Amygdala (tissue), 56 donors: ENCODE measurements at places on chromosomes 2 and 18.

DNA sequence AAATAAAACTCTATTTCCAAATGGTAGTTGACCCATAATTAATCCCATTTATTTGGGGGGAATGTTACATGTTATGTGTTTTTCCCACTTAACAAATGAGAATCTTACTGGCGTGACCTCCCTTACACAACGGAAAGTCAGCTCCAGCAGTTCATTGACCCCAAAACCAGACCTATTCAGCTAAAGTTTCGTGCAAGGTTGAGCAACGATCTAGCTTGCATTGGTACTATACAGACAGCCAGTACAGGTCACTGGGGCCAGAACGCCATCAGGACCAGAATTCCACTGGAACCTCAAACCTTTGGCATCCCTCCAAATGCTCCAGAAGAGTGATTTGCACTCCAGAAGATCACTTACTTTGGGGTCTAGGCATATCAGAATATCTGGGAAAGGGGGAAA lies 6.8 kb upstream of the CTAGE1 start:
- no peak for DNase-seq

- no peak for DNase-seq
Measured at GRCh38 chr2:75614162-75614651, 32.4 kb upstream of the MRPL19 start.

GRCh38 chr18:13425357-13426091 lies 207.0 kb downstream of the LDLRAD4 start:
- DNase-seq = no peak

- DNase-seq = no peak
Measured at GRCh38 chr18:35029103-35029502, 12.1 kb upstream of the MAPRE2 start.

GRCh38 chr18:6750411-6750810 lies 20.9 kb downstream of the ARHGAP28 start:
- DNase-seq = no peak

GRCh38 chr2:122390406-122390805 lies 635.0 kb downstream of the TSN start:
- DNase-seq = no peak

DNA sequence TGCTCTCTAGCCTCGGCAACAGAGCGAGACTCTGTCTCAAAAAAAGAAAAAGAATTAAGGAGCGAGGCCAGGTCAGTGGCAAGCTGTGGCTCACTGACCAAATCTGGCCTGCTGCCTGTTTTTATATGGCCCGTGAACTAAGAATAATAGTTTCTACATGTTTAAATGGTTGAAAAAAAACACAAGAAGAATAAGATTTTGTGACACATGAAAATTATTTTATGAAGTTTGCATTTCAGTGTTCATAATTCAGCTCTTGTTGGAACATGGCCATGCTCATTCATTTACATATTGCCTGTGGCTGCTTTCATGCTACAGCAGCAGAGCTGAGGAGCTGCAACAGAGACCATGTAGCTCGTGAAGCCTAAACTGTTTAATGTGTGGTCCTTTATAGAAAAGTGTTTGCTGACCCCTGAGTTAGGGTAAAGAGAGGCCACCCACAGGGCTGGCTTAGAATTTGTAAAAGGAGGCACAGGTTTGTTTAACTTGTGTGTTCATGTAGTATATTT lies 59.5 kb downstream of the MFSD6 start:
- no peak for DNase-seq

GRCh38 chr2:129847043-129847442 lies 132.4 kb upstream of the RAB6C start:
- no peak for DNase-seq

DNA sequence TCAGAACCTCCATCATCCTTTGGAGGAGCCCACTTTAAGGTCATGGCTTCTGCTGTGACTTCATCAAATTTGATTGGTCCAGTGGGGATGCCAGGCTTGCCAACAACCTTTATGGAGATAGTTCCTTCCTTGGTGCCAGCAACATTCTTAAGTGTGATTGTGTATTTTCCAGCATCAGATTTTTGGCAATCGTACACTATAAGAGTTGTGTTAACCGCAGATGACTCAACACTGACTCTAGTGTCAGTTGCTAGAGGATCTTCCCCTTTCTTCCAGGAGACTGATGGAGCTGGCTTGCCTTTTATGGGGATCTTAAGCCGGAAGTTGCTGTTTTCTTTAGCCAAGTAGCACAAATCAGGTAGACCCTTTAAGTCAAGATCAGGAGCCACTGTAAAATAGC lies 98.7 kb downstream of the PLEKHA3 start:
- DNase-seq = no peak

DNA sequence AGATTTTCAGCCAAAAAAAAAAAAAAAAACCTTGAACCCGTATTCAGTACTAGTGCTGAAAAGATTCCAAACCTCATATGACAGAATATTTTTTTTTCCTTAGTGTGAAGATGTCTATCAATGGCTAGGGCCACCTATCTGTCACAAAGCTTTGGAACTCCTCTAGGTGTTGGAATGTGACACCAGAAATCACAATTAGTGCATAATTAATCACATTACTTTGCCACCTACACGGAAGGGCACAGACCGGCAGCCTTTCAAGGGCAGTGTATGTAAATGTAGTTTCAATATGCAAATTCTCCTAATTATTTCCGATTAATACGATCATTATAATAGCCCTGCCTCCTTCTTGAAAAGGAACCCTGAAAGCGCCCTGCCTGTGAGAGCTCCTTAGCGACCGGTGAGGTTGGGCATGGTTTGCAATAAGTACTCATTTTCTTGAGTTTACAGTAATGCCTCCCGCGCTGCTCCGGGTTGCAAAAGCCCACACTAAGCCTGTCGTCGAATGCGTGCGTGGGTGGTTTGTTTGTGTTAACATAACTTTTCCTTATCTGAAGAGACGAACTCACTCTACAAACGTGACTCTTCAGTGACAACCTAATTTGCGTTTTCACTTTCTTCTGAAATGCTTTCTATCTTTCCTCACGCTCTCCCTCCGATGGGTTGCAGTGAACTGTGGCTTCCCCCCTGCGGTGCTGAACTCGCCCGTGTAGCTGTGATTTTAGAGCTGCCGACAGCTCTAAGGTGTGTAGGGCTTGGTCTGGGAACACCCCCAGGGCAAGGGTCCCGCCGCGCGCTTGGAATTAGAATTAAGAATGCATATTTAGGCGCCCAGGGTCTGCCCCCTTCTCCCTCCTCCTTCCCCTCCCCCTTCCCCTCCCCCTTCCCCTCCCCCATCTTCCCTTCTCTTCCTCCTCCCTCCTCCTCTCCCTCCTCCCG lies 765 bp upstream of the ID2 start:
- no peak for DNase-seq

DNA sequence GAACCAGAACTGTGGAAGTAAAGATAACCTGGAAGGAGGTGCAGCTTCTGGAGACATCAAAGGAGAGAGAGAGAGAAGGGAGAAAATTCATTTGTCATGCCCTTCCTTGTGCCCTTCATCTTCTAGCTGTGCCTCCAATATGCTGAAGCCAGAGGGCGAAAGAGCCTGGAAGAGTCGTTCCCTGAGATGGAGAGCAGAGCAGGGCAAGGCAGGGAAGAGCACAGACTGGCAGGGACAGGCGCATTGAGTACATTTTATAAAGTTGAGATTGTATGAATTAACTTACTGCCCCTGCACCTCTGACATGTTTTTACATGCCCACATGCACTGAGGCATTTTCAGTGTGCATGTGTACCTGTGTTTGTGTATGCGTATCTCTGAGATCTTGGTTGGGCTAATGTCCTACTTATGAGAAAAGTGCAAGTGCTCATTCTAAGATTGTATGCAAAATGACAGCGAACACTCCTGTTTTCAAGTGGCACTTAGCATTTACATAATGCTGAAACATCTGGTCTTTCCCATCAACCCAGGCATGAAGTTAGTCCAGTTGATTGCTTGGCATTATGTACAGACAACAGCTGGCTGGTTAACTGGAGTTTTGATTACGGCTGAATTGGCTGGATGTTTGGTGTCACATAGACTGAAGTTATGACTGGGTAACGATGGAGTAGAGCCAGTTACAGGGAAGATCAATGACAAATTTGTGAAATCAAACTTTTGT lies 23.7 kb upstream of the MMADHC start:
- DNase-seq = no peak

- DNase-seq = no peak
Measured at GRCh38 chr2:179467960-179468359, 203.3 kb upstream of the SESTD1 start.

- DNase-seq = no peak
Measured at GRCh38 chr2:232479341-232480200, 8.1 kb downstream of the ECEL1 start.

DNA sequence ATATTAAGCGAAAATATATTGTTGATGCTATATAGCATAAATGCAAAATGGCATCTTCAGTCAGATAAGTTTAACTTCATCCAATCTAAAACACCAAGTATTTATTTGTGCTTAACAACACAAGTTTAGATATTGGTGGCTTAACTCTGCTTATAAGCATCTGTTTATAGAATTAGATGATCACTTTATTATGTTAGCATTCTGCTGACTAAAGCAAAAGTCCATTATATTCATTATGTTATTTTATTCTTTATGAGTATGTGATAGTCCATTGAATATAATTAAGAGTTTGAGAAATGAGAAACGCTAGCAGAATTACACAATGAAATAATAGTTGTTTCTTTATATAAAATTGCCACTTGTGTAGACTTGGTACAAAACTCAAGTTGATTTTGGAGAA lies 401.2 kb upstream of the CDH7 start:
- DNase-seq = no peak

DNA sequence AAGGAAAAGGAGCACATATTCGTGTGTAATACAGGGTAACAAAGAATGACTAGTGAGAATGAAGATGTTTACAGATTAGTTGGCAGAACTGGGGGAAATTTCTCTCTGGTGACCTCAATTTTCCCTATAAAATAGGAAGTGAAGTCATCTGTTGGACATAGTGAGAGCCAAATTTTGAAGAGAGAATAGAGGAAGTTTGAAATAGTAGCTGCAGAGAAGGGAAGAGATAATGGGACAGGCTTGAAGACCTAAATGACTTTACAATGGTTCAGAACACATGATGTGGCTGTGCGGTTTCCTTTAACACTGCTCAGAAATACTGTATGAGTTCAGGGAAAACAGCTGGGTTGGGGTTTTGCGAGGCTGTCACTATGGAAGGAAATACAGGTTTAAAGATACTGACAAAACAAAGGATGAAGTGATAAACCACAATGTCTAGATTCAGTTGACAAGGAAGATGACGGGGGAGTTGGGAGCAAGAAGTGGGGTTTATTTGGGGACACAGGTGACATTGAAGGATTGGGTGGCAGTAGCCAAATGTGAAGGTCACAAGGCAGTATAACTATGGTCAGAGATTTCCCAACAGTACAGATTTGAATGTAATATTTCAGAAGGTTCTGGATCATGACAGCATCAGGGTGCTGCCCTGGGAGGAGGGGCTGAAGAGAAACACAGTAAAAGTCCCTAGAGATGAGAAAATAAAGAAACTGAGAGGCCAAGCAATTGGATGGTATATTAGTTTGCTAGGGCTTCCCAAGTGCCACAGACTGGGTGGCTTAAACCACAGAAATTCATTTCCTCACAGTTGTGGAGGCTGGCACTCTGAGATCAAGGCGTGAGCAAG lies 82.6 kb upstream of the TANK start:
- DNase-seq = no peak

DNA sequence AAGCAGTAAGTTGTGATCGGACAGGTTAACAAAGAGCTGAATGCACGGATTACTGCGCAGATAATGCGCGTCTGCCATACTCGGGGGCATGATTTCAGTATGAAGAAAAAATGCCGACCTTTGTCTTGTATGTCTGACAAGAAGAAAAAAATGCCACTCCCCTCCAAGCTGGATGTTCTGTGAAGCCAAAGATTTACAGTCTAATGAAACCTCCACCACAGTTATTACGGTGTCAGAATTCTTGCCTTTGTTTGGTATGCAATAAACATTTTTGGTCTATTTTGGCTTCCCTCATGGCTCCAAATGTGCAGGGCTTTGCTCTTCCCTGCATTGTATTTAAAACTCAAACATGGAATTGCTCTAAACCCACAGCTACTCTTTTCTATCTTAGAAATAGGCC lies 72.2 kb upstream of the THUMPD2 start:
- no peak for DNase-seq

DNA sequence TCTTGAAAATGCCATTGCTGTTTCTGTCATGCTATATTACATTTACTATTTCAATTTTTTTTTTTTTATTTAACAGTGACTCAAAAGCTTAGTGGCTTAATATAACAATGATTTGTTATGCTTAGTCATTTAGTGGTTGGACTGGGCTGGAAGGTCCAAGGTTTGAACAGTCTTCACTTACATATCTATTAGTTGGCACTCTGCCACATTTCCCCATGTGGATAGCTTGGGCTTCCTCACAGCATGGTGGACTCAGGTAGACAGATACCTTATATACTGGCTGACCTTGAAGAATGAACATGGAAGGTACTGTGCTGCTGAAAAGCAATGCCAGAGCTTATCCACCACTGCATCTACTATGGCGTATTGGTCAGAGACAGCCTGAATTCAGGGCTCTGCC lies 909.5 kb upstream of the SOX11 start:
- no peak for DNase-seq

DNA sequence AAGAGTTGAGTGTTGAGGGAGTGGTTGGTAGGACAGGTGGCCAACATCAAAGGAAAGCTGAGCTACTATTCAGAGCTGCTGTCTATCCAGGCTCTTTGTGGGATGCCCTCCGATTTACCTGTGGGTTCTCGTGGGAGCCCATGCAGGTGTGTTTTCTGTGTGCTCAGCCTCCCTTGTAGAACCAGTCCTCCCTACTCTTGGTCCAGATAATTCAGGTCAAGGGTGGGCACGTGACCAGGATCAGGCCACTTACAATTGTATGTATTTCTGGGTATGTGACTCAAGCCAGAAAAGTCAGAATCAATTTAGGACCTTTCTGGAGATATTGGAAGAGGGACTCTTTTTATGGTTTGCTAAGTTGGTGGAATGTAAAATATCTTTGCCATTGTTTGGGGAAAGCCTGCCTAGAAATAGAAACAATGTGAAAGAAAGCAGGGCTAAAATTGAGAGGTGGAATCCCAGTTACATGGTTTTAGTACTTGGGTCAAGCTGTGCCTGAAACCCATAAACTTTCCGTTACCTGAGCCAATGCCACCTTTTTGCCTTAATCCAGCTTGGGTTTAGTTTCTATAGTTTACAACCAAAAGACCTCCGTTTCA lies 93.2 kb downstream of the PDCL3 start:
- no peak for DNase-seq

DNA sequence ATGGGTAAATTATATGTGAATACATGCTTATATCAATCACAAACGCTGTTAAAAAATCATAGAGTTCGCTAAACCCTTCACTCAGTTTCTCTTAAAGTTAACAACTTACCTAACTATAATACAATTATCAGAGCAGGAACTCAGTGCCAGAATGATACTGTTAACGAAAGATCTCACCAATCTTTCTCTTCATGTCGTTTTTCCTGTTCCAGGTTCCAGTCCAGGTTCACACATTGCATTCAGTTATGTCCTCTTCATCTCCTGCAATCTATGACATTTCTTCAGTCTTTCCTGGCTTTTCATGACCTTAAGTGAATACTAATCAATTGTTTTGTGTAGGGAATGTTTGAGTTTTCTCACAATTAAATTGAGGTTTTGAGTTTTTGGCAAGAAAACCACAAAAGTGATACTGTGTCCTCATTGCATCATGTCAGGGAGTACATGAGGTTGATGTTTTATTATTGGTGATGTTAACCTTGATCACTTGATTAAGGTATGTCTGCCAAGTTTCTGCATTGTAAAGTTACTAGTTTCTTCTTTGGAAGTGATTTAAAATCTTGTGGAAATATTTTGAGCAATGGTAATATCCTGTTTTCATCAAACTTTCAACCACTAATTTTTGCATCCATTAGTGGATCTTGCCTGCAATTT lies 131.9 kb downstream of the ESCO1 start:
- DNase-seq = no peak

GRCh38 chr18:12049978-12050811 lies 43.4 kb upstream of the ANKRD62 start:
- DNase-seq = no peak

- DNase-seq = no peak
Measured at GRCh38 chr2:240869956-240870875, 1.6 kb downstream of the AGXT start.
